CD4-positive, alpha-beta T cell treated with Interleukin-17A for 1 hour (primary cell): ENCODE measurements at places on chromosomes 7 and 10.

DNA sequence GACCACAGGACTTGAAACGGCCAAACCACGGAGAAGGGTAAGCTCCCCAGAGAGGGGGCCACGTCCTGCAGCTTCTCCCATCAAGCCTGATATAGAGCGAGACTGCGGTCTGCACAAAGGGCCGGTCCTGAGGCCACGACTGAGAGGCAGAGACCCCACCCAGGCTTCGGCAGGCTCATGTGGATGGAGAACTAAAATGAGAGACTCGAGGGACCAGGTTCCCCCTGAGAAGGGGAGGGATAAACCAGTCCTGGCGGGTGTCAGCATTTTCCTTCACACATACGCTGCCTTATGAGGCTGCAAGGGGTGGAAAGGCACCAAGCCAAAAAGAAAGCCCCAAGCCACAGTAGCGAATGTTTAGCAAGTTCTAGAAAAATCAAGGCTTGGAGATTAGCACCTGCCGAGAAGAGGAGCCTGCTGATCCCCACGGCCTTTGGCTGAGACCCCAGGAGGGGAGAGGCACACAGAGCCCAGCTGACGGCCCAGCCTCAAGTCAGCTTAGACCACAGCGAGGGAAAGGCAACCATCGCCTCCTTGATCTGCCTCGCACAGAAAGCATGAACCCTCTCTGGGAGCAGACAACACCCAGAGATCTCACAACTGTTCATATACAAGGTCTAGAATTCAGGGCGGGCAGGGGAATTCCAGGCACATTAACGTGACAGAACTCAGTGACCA is 92.6 kb upstream of the RNF32 start:
- DNase-seq = no peak

DNA sequence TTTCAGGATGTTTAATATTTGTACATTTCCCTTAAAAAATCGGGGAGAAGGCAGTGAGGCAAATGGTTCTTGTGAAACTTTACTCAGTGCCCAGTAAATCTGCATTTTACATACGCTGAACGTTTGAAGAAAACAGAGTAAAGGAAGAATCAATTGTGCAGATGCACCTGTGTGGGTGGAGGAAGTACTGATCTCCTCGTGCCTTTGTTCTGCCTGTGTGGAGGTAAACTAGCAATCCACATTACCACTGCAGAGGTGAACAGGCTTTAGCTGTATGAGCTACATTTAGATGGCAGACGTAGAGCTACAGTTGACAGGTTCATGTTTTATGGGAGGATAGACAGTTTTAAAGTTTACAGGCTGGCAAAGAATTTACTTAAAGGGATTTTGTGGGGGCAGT is 62.7 kb upstream of the VIPR2 start:
- no peak for DNase-seq

DNA sequence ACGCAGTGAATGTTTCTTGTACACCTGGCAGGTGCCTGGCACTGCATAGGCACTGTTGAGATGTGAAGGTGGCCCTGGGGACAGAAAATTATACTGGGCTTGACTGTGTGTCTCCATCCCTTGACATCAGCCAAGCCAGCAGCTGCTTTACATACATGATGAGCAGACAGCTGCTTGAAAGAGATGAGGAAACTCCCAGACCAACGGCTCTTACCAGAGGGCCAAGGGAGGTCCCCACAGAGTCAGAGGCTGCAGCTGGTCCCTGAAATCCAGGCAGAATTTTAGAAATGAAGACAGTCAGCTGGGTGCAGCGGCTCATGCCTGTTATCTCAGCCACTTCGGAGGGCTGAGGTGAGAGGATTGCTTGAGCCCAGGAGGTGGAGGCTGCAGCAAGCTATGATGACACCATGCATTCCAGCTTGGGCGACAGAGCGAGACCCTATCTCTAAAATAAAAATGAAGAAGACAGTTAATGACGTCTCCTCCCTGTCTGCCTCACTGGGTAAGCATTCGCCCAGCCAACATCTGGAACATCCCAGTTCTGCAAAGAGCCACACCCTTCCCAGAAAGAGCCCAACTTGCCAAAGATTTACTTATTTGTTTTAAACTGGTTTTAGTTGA is 17.6 kb downstream of the LIMK1 start:
- no peak for DNase-seq

GRCh38 chr7:97130417-97131139 is 13.1 kb downstream of the SDHAF3 start:
- no peak for DNase-seq

DNA sequence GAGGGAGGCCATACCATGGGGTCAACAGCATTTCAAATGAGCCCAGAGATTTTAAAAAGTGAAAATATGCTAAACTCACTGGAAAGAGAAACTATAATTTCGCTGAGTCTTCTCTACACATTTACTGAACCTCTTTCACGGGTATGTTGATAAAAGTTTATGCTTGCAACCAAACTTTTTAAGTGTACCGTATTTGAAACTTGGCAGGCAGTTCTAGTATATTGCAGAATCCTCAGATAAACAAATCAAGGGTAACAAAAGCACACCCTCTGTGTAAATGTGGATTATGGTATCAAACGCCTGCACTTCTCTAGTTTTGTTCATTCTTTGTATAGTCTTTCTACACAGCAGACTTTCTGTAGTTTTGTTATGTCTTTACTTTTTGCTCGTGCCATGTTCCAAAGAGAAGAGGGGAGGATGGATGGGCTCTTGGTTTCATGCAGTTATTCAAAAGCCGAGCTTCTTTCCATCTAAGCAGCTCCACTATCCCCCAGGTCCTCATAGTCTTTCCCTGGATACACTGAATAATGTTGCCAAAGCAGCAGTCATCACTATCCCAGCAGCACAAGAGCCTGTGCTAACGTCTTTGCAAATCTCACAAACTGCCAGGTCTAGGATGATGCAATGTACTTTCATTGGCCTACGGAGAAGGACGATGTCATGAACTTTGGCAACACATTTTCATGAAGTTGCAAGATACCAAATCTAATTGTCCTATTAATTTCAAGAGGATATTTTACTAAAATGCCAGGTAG is 131.2 kb downstream of the MPP7 start:
- DNase-seq = no peak
